Non-pigmented ciliary epithelial cell (primary cell): ENCODE measurements at places on chromosomes 11 and 22.
A peak's percentile ranks its signal among the peaks of the same experiment; 100 is the strongest.

- DNase-seq, result no peak
These were observed 160.3 kb downstream of the BBOX1 start for GRCh38 chr11:27200779-27201453.

- DNase-seq, result no peak
These were observed 12.1 kb downstream of the MMP7 start for GRCh38 chr11:102518296-102519094.

GRCh38 chr11:92159931-92160330 is 64.7 kb upstream of the FAT3 start:
- DNase-seq, result no peak

DNA sequence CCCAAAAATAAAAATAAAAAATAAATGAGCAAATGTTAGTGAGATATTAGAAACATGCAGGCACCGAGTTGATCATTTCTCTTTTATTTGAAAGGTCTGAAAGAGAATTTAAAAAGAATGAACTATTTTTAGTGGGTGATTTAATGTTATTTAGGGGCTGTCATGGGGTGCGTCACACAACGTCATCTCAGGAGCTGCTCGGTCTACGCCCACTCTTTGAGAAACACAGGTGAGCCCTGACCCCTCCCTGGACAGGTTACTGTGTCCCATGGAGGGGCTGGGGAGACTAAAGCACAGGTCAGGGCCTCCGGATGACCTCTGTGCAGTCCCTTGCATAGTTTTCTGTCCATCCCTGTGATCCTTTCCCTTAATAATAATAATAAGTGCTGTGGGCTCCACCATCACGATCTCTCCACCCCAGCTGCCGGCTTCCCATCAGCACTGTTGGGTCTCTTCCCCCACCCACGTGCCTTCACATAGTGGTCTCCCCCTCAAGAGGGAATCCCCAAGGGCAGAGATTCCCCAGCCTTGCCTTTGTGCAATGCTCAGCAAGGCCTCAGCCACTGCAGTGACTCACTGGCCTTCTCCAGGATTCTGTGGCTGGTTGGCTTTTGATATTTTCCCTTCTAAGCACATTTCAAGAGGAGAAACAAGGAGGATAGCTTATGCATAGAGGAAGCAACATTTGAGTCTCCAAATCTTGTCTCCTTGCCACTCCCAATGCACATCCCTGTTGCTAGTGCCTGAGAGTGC is 159.9 kb downstream of the TTC17 start:
- DNase-seq, result peak; percentile 20

DNA sequence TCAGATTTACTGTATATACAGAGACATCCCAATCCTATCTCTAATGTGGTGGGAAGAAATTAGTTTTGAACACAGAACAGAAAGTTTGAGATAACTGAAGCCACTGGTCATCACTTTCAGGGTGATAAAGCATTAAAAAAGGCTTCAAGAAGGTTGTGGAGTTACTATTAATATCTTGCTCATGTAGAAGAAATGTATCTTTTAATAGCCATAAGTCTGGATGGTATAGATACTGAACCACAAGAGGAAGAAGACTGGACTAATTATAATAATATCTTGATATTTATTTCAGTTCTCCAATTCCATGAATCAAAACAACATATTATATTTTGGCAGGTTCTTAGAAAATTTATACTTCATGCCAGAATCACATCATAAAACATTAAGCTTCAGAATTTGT is 137.1 kb downstream of the TMEM135 start:
- DNase-seq, result no peak

- DNase-seq, result no peak
These were observed 3.8 kb downstream of the MN1 start for GRCh38 chr22:27797520-27798391.

GRCh38 chr11:35662061-35662648 is 420 bp upstream of the TRIM44 start:
- DNase-seq, result no peak
